ENCODE measurements at places on chromosomes 4 and X. TPM values are rescaled to one million over a fixed set of nuclear protein-coding genes. Genes with fewer than 3 reads are reported as not detected.

The PDLIM5 gene
- 21.6 TPM for total RNA-seq

The UCP1 gene
- total RNA-seq: not detected

GRCh38 chrX:77160301-77160700, 286.9 kb upstream of the FGF16 start:
- peak; percentile 14 for DNase-seq

DNA sequence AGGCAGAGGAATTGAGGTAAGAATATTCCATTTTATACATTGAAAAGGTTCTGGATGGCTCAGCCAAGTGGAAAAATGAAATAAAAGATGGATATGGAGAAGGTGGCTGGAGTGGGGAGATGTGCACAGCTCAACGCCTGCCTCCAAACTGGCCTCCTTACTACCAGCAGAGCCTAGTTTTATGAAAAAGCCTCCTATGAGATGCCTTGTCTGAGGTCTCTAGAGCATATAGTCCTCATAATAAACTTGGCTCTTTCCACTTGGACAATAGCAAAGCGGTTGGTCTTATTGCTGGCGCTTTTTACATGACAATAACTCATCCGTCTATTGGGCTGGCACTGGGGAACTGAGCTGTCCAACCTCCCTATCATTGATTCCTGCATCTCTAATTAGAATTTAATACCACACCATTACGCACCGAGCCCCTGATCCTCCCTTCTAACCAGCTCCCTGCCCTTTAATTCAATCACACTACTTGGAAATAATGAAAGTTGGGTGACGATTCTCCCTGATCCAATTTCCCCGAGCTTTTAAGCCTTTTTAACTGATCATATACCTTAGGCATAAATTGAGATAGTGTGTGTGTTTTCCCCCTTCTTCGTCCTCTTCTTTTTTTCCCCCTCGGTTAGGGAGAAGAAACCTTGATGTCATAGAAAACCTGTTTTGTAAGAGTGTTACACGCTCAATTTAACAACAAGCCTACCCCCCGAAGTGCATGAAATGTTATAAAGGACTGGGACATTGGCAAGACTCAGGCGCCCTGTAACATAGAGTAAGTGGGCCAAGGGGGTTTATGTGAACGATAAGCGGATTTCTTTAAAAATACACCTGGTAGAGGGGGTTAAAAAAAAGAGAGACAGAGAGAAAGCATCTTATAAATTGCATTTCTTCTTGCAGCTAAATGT, at the start of gene PHOX2B:
Gene PHOX2B (minus strand): TSS at position 155 of the 905 bp plus-strand sequence. CDS start 115 bp downstream, at position 40.
- no peak for DNase-seq

DNA sequence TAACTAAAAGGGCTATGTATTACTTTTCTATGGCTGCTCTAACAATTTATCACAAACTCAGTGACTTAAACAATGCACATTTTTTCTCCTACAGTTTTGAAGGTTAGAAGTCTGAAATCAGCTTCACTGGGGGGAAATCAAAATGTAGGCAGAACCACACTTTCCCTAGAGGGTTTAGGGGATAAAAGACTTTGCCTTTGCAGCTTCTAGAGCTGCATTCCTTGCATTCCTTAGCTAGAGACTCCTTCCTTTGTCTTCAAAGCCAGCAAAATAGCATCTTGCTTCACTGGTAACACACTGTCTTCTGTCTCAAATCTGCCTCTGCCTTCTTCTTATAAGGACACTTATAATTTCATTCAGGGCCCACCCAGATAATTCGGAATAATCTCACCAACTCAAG, 152.4 kb upstream of the SPIN4 start:
- DNase-seq: no peak

DNA sequence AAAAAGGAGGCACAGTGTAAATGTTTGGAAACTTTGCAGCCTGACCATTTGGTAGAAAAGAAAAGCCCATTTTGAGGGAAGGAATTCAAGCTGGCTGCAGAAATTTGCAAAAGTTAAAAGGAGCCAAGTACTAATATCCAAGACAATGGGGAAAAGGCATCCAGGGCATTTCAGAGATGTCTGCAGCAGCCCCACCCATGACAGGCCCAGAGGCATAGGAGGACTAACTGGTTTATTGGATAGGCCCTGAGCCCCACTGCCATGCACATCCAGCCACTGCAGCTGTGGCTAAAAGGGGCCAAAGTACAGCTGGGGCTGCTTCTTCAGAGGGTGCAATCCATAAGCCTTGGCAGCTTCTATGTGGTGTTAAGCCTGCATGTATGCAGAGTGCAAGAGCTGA, 104.9 kb downstream of the HS3ST1 start:
- no peak for DNase-seq

DNA sequence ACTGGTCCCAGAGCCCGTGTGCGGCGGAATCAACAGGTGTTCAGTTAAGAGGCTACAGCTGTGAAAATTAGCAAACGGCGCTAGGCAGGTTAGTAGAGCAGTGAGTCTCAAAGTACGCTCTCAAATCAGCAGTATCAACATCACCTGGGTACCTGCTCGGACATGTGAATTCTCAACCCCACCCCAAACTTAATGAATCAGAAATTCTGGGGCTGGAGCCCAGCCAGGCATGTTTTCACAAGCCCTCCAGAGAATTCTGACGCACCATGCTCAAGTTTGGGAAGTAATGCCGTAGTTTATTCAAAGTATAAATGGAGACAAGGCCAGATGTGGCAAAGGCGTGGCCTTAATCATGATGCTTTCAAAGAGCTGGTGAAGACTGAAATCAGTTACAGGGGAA, 58.2 kb upstream of the PTCHD1 start:
- DNase-seq: no peak

- no peak for DNase-seq
These were observed 917.9 kb downstream of the RAPGEF2 start for GRCh38 chr4:160020804-160021203.

- DNase-seq: no peak
These were observed 167.7 kb downstream of the PAPSS1 start for GRCh38 chr4:107552306-107552705.

DNA sequence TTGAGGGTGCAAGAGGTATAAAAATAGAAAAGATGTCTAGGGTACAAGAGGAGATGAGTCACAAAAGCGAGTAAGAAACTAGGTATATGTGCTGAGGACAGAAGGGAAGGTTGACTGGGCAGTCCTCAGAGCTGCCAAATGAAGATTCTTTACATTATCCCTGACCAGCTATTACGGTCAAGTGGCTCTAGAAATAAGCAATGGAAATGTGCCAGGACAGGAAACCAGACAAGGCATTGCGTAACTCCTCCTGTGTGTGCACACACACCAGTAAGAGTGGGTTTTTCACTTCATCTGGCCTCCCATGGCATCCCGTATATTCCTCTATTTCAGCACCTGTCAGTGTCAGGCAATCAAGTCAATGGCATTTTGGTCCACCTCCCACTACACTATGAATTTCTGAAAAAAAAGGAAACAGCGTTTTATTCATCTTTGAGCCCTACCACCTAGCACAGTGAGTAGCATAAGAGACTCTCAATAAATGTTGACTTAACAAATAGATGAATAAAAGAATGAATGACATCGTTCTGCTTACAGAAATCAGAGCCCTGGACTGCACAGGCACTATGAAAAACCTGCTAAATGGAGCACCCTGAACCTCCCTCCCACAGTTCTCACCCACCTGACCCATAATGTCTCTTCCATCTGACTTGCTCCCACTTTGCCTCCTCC, 62.6 kb upstream of the KLF3 start:
- no peak for DNase-seq

GRCh38 chrX:11867610-11868345, 109.7 kb downstream of the MSL3 start:
- DNase-seq: no peak
